NCI-H1694 (cell line): ENCODE measurements at places on chromosomes 3 and 15.

GRCh38 chr3:18556503-18557135 lies 131.5 kb upstream of the SATB1 start:
- DNase-seq, result no peak

GRCh38 chr3:73618461-73618860 lies 6.3 kb downstream of the PDZRN3 start:
- no peak for DNase-seq

DNA sequence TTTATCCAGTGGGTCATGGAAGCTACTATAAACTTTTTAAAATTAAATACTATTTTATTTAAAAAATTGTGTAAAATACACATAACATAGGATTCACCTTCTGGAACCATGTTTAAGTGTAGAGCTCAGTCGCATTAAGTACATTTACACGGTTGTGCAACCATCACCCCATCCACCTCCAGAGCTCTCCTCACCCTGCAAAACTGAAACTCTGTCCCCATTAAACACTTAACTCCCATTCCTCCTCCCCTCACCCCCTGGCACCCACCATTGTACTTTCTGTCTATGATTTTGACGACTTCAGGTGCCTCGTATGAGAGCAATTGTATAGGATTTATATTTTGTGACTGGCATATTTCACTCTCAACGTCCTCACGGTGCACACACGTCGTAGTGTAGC lies 70.7 kb downstream of the APBA2 start:
- DNase-seq, result no peak

- no peak for DNase-seq
Observed at GRCh38 chr15:72369964-72370363, 5.8 kb downstream of the HEXA start.

- no peak for DNase-seq
Observed at GRCh38 chr3:111454551-111454950, 87.4 kb upstream of the CD96 start.

DNA sequence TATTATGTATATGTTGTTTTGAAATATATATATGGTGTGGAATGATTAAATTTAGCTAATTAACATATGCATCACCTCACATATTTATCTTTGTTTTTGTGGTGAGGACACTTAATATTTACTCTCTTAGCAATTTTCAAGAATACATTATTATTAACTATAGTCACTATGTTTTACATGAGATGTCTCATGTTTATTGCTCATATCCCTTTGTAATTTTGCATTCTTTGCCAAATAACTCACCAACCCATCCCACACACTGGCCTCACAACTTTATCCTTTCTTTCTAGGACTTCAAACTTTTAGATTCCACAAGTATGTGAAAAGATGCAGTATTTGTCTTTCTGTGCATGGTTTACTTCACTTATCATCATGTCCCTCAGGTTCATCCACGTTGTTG lies 950.2 kb upstream of the CADM2 start:
- DNase-seq, result no peak

DNA sequence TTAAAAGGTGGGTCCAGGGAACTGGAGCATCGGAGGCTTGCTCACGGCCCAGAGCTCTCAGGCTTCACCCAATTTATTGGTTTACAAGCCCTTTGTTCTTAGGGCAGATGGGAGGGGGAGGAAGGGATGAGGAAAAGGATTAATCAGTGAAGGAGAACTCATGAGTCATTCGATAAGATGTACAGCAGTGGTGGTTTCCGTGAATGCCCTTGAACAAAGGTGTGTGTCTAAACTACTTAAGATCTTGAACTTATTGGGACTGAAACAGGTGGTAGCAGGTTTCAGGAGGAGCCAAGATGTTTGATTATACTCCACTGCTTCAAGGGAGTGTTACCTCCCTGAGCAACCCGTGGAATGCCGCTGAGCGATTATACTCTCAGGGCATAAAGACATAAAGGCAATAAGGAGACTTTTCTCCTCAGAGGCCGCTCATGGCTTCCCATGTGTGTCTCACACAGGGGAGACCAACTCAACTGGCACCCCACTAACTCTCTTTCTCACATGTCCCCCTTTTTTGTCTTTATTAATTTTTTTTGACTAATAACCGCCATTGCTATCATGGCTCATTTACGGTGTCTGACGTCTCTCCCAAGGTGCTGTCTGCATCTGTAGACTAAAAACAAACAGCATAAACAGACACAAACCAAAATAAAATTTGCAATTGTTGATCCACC lies 17.3 kb upstream of the SLC28A2 start:
- no peak for DNase-seq

DNA sequence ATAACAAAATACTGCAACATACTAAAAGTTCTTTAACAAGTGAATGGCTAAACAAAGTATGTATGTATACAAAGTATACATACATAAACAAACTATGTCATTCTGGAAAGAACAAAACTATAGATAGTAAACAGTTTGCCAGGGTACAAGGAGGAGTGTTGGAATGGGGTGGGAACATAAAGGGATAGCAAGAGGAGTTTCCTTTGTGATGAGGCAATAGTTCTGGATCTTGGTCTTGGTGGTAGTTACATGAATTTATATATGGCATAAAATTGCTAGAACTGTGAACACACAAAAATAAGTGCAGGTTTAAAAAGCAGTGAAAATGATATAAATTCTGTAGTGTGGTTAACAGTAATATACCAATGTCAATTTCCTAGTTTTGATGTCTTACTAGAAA lies 22.0 kb downstream of the ZNF148 start:
- DNase-seq, result no peak
